Left renal cortex interstitium (tissue), 4 donors: ENCODE measurements at places on chromosomes 5 and 9.

- DNase-seq, result no peak
Observed at GRCh38 chr9:75699017-75699416, 191.5 kb upstream of the PCSK5 start.

DNA sequence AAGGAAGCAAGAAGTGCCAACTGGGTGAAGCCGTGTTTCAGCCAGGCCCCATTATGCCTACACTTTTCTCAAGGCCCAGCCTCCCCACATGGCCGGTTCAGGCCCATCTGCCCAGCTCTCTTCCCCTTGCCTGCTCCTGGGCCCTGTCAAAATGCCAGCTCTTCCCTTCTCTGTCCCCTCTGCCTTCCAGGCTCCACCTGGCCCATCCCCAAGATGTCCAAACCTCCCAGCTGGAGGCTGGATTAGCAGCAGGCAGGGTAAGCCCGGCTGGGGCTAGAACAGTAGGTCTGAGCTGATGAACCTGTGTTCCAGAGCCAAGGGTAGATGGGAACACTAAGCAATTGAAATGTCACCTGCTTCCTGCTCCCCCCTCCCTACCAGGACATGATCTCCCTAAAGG, 64.1 kb upstream of the HSPA9 start:
- no peak for DNase-seq

GRCh38 chr9:96646081-96646991, 8.8 kb downstream of the PRXL2C start:
- no peak for DNase-seq

DNA sequence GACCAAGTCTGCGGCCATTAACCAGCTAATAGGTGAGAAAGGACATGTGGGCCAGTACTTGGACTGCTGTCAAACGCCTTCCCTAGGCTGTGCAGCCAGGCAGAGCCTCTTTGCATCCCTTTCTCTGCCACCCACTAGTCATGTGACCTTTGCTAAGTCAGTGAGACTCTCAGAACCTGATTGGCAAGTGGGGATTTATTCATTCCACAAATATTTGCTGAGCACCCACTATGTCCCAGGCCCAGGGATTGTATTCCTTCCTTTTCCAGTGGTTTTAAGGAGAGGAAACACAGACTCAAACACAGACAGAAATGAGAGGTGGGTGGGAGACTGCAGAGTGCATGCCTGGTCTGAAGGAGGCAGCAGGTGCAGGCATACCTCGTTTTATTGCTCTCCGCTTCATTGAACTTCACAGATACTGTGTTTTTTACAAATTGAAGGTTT, 71.6 kb upstream of the GALNT10 start:
- no peak for DNase-seq

DNA sequence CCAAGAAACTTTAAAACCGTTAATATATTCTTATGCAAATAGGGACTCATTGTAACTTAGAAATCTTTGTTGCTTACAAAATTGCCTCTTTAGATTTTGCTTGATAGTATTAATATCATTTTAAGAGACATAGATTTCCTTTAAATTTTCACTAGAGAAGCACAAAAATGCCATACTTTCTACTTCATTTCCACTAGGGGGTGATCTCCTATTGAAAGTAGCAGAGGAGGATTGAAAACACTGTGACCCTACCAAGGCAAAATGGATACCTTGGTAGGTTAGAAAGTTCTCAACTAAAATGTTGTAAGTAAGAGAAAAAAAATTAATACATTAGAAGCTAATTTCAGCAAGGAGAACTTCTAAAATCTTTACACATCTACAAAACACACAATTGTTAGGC, 204.9 kb downstream of the CHSY3 start:
- DNase-seq, result no peak

DNA sequence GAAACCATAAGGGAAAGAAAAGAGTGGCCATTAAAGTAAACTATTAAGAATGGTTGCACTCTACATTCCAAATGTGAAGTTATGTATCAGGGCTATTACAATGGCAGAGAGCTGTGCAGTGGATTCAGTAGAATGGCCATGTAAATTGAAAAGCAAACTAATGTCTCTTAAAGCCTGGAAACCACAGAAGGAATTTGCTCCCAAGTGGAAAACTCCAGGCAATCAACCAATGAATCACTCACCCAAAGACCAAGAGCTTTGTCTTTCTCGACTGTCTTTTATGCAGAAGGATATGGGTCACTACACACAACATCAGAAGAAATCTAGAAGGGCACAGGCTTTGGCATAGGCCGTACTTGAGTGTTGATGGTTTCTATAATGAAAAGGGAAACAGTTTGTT, 114.9 kb downstream of the TLE1 start:
- DNase-seq, result no peak

GRCh38 chr5:158045696-158046095, 186.8 kb upstream of the CLINT1 start:
- DNase-seq, result no peak

- no peak for DNase-seq
Observed at GRCh38 chr5:44661851-44662250, 146.9 kb upstream of the MRPS30 start.

DNA sequence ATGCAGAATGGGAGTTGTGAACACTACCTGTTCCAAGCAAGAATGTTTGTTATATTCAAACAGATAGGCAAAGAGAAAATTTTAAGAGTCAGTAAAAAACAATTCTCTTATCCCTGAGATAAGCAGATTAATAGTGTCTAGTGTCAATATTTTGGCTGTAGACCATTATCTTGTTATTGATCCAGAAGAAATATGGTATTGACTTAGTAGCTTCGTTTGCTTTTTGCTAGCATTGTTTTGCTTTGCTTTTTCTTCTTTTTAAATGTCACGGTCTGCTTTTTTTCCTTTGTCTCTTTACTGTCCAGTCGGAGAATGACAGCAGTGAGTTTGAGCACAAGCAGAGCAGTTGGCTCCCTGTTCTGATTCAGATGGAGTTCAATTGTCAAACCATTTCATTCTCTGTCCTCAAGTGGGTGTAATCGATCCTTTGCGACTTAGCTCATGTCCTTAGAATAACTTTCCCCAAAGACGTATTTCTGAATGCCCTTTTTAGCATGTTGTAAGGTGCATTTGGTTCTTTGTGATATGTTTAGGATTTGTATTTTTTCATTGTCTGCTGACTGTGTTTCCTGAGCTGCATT, 29.3 kb downstream of the FUBP3 start:
- DNase-seq, result no peak

DNA sequence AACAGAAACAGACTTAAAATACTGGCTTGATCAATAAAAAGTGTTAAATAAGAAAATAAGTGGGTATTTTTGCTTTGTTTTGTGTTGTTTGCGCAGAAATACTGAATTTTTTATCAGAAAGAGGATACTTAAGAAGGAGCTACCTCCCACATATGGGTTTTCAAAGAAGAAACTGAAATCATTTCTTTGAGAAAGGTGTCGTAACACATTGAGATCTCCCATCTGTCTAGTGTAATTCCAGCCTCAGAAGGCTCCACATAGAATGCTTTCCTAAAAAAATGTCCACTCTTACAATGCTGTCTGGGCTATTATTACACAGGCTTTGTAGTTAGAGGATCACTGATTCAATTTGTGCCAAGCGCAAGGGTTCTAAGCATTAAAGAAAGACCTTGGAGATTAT, 226.2 kb downstream of the EPB41L4A start:
- DNase-seq, result no peak

- DNase-seq, result no peak
Observed at GRCh38 chr5:55154873-55155272, 5.1 kb upstream of the GPX8 start.

- no peak for DNase-seq
Observed at GRCh38 chr5:109703166-109703565, 13.4 kb downstream of the MAN2A1 start.

DNA sequence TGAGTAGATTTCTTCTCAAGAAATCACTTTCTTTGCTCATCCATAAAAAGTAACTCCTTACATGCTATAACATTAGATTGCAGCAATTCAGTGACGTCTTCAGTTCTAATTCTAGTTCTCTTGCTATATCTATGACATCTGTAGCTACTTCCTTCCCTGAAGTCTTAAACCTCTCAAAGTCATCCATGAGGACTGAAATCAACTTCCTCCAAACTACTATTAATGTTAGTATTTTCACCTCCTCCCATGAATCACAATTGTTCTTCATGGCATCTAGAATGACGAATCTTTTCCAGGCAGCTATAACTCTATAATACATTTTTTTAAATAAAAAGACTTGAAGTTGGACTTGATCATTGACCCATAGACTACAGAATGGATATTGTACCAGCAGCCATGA, 46.2 kb upstream of the PRRC1 start:
- DNase-seq, result no peak

DNA sequence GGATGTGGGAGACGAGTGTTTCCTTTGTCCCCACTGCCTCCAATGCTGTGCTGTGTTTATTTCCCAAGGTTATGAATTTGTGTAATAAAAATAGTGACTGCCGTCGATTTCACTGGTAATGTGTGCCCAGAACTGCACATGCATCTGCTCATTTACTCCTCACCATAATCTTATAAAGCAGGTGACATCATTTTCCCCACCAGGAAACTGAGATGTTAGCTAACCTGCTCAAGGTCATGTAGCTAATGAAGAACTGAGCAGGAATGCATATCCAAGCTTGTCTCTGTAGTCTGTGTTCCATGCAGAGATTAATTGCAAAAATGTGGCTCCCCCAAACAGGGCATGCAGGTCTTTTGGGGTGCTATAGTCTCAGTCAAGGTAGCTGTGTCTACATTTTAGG, 224.4 kb downstream of the TENT4A start:
- DNase-seq, result no peak

- DNase-seq, result no peak
Observed at GRCh38 chr5:95393279-95393678, 2.1 kb downstream of the FAM81B start.

GRCh38 chr9:130207241-130207992, 35.2 kb downstream of the NCS1 start:
- DNase-seq, result no peak

GRCh38 chr9:117313989-117314388, 100.9 kb downstream of the ASTN2 start:
- DNase-seq, result no peak

DNA sequence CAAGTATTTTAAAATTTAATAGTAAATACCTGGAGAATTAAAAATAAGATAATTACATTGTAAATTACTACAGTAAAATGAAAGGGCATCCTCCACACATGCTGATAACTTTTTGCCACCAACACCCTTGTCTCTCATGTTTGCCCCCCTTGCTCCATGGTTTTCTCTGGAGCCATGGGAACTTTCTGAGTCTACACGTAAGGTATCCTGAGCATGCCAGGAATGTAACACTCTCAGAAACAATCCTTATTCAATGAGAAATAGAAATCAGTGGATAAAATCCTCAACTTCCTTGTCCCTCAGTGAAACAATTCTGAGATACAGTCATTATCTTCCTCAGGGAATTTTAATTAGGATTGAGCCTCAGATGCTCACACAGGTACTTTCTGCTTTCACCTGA, 108.9 kb downstream of the IZUMO3 start:
- no peak for DNase-seq

DNA sequence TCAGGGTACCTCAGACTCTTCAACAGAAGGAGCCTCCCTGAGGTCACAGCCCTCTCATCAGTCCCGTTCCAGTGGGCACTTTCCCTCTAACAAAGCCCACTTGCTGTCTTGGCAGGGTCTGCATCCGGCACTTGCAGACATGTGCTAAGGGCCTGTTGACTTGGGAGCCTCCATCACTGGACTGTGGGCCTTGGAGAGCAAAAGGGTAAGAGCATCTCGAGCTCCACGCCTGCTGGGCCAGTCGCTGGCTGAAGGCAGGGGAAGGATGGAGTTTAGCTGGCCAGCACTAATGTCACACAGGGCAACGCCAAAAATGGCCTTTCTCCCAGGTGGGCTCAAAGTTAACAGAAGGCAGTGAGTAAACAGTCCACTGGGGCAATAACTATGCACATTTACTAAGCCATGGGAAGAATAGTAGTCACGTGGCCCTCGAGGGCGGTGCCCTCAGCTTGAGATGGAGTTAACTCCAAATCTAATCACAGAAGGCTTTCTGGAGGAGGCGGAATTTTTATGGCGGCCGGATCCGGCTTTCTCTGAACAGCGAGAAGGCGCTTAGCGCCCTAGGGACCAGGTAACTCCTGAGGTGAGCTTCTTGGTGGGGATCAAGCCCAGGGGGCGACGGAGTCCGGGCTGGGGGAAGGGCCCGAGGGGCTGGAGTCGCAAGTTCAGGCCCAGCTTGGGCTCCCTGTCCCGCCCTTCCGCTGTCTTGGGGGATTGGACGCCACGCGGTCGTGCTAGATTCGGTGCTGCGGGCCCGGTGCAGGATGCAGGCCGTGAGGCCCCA, 2.0 kb upstream of the NSD1 start:
- no peak for DNase-seq

GRCh38 chr5:111937094-111937493, 180.1 kb upstream of the NREP start:
- DNase-seq, result no peak

- DNase-seq, result no peak
Observed at GRCh38 chr9:6645355-6646292, at the start of gene GLDC. GLDC (minus strand) TSS chr9:6645729; CDS start chr9:6645499, 230 bp downstream.

DNA sequence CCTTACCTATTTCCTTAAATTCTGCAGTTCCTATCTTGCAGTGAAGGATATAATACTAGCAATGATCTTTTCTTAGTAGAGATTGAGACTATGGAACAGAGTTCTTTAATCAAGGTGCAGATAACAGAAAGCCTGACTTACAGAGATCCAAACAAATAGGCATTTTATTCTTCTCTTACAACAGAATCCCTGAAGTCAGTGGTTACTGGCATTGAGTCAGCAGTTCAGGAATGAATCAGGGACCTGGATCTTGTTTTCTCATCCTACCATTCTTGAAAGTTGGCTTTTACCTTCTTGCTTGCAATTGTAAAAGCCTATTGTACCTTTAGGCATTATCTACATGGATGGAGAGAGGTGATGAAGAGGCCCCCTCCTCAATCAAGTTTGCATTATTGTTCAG, 47.5 kb upstream of the TLE4 start:
- DNase-seq, result no peak

DNA sequence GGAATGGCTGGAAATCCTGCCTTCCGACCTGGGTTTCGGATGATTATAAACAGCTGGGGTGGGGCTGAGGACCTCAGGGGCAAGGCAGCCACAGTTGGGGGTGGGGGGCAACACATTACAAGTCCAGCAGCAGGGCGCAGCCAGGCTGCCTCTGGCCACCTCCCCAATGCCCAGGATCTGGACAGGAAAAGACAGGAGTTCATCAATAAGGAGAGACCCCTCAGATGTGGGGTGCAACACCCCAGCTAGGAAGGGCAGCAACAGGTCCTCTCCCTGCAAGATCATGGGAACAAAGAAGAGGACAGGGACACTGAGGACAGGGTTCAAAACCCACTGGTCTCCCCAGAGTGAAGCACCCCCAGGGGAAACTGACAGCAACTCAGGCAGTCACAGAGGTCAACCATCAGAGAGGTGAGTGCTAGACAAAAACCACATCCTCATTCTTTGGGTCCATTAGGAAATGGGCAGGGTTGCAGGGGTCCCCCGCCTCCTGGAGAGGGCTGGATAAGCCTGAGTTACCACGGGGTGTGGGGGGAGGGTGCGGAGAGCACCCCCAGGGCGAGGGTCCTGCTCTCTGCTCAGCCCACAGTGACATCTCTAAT, 33.5 kb downstream of the SEMA4D start:
- no peak for DNase-seq
